ENCODE measurements at places on chromosomes 6 and 20. TPM values are rescaled to one million over a fixed set of nuclear protein-coding genes. Genes with fewer than 3 reads are reported as not detected.

Gene NKX2-4
- total RNA-seq: not detected

Gene DOK5
- 2.5 TPM for total RNA-seq

Gene DSP
- total RNA-seq: 378 TPM

DNA sequence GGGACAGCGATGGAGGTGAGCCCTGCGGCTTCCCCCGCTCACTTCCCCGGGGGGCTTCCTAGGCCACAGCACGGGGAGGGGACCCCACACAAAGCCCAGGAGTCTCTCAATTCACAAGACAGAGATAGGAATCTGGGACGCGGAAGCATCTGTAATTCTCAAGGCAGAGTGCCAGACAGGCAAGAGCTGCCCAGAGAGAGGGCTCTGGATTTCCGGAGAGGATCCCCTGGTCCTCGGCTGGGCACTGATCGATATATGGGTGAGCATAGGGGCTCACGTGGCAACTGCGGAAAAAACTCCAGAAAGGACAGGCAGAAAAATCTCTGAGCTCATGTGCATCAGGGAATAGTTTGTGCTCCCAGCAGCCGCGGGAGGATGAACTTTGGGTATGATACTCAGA lies 296.2 kb downstream of the NRN1 start:
- no peak for DNase-seq

DNA sequence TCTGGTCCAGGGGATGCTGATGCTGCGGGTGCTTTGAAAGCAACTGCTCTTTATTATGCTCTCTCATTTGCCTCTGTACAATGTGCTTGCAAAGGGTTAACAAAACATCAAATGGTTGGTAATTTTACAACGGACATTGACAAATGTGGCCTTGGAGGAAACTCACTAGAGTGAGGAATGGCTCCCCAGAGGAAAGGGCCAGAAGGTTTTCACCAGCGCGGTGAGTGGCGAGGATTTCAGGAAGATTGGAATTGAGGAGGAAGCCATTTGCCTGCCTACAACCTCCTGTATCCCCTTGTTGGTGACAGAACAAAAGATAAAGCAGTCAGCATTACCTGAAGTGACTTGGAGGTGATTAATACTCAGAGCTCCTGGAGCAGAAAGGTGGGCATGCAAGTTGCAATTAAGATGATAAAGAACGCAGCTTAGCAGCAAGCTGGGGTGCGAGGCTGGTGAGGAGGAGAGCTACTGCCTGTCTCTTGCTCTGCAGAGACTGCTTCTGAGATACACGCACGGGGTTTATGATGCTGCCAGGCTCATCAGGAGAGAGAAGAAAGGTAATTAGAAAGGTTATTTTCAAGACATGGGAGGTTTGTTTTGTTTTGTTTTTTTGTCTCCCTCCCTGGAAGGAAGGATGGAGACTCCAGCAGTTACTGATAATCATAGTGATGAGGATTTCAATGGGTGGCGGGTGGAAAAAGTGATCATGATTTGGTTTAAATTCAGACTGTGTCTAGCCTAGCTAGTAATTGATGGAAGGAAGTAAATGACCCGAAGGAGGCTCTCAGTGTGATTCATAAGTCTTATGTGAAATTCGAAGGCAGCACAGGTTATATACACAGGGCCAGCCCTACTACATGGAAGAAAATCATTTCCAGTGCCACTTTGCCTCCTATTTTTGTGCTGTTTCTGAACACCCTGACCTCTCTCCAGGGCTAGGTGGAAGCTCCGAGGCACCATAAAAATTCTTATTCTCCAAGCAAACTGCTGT lies 141.6 kb upstream of the DTNBP1 start:
- DNase-seq: no peak

- DNase-seq: no peak
These were observed 292.5 kb upstream of the CNR1 start for GRCh38 chr6:88458662-88459061.

DNA sequence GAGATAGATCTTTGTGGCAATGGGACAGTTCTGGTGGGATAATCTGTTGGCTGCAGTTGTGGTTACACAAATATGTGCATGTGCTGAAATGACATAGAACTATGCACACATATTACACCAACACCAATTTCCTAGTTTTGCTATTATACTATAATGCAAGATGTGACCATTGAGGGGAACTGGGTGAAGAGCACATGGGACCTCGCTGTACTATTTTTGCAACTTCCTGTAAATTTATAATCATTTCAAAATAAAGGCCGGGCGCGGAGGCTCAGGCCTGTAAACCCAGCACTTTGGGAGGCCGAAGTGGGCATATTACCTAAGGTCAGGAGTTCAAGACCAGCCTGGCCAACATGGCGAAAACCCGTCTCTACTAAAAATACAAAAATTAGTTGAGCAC lies 8.7 kb downstream of the ARMC12 start:
- DNase-seq: no peak

- no peak for DNase-seq
These were observed 35.1 kb downstream of the MAP3K5 start for GRCh38 chr6:136757150-136757549.

GRCh38 chr6:41201764-41202173 lies 820 bp upstream of the TREML2 start:
- no peak for DNase-seq

DNA sequence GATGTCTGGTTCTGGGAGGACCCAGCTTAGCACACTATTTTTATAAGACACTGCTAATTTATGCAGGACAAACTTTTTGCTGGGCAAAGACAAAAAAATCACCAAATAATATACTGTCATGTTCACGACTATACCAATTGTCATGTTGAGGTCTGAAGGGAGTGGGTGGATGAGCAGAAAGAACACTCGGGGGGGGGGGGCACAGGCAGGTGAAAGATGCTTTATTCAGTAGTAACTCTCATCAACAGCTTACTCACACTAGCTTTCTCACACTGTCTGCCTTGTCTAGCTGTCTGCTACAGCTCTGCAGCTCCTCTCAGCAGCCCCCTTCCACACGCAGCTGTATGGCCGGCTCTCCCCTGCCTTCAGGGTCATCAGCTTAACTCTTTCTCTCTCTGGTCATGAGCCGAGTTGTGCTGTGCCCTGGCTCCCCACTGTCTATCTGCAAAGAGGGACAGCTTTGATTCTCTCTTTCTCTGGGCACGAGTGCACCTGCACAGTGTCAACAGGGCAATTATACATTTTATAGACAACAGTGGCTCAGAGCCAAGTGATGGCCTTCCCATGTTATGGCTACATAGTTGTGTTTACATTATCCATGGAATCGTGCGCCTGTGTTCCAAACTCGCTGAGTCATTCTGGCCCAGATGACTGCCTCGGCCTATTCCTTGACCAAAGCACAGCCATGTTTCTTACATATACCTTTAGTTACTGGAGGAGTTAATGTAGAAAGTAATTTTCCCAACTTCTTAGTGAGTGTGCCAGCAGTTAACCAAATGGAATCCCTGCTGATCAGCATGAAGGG lies 187.7 kb upstream of the PRSS16 start:
- DNase-seq: no peak

GRCh38 chr6:158737710-158738615 lies 81.2 kb downstream of the EZR start:
- no peak for DNase-seq

- no peak for DNase-seq
These were observed 31.7 kb downstream of the C6orf132 start for GRCh38 chr6:42110683-42111082.

All from heart right ventricle (tissue), 16 donors.